ENCODE measurements at places on chromosomes 6 and 20.

GRCh38 chr6:101668496-101669030 is 275.1 kb downstream of the GRIK2 start:
- no peak for DNase-seq

DNA sequence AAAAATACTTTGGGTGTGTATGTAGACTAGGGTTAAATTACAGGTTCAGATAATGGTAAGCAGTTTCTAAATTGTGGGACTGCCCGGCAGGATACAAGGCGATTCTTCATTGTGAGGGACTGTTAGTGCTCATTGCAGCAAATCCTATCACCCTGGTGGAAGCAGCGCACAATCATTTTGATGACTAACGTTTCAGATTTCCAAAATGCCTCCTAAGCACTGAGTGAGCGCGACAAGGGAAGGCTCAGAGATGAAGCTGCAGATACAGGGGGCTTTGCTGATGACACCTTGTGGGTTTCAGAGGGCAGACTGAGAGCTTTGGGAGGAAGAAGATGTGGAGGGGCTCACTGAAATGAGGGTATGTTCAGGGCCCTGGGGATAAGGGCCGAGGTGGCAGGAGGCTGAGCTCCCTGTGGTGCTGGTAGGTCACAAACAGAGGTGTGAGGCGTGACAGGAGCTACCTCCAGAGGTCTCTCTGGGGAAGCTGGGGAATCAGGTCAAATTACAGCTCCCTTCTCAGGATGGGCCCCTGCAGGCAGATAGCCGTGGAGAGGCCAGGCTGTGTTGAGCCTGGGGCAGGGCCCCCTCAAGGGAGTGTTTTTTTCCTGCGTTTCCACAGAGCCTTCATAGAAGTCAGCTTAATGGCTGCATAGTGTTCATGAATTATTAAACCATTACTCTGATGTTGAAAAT is 84.5 kb upstream of the FYN start:
- DNase-seq, result no peak

GRCh38 chr20:6703047-6703446 is 64.4 kb upstream of the BMP2 start:
- no peak for DNase-seq

DNA sequence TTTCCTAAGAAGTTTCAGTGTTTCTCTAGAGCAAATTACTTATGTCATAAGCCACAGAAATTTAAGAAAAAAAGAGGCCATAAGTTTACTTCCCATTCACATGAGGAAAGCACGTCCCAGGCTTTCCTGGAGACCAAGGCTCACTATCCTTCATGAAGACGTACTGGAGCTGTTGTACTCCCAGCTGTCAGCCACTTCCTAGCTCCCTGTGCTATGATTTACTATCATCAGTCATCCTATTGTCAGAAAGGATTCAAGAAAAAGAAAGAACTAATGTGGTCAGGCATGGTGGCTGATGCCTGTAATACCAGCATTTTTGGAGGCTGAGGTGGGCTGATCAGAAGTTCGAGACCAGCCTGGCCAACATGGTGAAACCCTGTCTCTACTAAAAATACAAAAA is 337.4 kb upstream of the SOX4 start:
- no peak for DNase-seq

DNA sequence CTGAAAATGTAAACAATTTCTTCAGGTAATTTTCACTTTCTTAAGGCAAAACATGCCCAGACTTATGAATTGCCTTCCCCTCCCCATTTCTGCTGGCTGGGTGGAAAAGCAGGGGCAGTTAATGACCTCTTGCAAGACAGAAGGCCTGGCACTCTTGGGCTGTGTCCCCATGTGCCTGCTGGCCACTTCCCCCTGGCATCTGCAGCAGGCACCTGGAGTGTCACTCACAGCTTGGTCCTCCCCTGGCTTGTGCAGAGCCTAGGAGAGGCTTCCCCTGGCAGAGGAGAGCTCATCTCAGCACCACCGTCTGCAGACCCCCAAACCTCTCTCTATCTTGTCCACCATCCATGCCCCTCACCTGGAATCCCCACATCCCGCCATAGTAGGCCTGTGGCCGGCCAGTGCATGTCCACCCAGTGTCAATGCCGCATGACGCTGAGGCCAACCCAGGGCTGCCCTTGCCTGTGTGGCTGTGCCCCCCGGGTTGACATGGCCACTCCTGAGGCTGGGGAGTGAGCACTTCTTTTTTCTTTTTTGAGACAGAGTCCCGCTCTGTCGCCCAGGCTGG is 83.5 kb upstream of the SLC22A23 start:
- DNase-seq, result no peak

GRCh38 chr20:433300-433975 is 25.3 kb downstream of the RBCK1 start:
- no peak for DNase-seq

- no peak for DNase-seq
Measured at GRCh38 chr6:141426400-141426980, 706.2 kb upstream of the GJE1 start.

DNA sequence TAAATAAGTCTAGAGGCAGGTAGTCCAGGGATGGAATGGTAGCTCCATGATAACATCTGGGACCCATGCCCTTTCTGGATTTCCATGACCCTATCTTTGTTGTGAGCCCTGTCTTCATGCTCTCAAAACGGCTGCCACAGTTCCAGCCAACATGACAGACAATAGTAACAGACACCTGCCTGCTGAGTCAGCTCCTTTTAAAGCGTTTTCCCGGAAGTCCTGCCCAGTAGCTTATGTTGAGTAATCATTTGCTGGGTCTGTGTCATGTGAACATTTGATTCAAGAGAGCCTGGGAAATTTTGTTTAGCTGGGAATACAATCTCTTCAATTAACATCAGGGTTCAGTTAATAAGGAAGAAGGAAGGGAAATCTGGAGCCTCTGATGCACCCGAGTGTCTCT is 262.2 kb upstream of the SULF2 start:
- DNase-seq, result no peak

GRCh38 chr6:144077871-144078270 is 17.5 kb downstream of the SF3B5 start:
- DNase-seq, result no peak

DNA sequence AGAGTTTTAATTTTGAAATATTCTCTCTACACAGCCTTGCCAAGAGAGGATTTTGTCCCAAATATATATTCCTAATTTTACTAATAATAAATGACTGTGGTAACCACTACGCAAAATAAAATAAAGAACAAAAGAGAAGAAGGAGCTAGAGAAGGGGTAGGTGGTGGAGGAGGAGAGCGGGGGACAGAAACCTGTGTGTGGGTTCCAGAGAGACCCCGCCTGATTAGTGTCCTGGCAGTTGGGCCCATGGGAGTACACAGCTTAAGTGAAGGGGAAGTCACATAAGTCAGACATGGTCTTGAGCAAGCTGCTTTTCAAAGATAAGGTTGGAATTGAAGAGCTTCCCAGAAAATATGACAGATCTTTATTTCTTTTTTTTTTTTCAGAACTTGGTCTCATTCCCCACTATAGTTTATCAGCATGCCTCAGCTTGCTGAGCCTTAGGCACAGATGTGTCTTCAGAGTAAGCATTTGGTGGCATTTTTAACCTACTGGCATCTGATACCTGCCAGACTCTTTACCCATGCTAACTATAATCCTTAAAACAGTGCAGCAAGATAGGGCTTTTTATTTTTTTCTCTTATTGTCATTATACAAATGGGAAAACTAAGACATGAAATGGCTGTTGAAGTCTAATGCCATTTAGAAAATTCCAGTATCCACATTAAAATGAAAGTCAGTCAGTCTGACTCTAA is 9.6 kb upstream of the RHAG start:
- no peak for DNase-seq

- no peak for DNase-seq
Measured at GRCh38 chr6:144659202-144660182, 374.4 kb downstream of the UTRN start.

GRCh38 chr6:26627843-26628242 is 31.1 kb downstream of the ABT1 start:
- DNase-seq, result no peak

DNA sequence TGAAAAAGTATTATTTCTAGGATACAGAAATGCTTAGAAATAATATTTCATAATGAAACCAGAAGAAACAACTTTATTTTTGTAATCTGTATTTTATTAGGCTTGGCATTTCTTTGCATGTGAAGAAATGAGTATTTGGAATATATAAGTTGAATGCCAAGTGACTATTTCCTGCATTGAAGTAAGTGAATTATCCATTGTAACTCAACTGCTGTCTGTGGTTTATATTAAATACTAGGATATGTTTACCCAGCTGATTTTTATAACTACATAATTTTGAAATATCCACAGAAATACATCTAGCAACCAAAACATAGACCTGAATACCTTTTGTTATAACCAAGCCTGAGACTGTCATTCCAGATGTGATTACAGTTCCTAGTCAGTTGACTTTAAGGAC is 207.6 kb downstream of the THBS2 start:
- no peak for DNase-seq

DNA sequence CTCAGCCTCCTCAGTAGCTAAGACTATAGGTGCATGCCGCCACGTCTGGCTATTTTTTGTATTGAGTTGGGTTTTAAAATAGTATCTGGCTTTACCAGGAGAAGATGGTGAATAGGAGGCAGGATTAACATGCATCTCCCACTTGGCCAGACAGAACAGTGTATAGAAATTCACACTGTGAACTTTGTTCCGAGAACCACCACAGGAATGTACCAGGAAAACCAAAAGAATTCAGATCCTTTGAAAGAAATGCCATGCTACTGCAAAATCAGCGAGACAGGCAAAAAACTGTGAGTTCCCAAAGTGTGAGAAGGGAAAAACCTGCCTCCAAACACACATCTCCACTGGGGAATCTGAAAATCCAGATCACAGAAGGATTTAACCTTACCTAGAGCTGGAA is 327.6 kb downstream of the NKAIN2 start:
- DNase-seq, result no peak

DNA sequence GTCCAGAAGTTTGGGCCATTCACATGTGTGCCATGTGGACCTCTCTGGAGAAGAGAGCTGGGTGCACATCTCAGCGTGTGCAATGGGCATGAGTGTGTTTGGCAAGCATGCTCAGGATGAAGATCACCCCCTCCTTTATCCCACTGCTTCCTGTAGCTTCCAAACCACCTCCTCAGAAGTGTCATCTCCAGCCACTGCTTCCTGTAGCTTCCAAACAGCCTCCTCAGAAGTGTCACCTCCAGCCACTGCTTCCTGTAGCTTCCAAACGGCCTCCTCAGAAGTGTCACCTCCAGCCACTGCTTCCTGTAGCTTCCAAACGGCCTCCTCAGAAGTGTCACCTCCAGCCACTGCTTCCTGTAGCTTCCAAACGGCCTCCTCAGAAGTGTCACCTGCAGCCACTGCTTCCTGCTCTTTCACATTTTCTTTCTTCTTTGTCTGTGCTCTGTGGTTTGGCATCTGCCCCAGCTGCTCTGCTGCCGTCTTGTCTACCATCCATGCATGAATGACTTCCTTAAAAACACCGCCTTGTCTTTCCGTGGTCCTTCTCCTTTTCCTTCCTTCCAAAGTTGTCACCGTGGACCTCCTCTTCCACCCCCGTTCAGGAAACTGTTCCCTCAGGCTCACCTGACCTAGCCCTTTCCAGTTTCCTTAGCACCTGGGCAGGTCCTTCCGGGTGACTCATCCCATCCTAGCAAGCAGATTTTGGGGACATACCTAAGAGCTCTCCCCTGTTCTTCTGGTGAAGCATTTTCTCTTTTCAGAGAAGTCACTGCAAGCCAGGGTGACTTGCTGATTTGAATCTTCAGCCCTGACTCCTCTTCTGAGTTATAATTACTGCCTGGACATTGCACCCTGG is 43.5 kb upstream of the TIAM2 start:
- DNase-seq, result no peak

DNA sequence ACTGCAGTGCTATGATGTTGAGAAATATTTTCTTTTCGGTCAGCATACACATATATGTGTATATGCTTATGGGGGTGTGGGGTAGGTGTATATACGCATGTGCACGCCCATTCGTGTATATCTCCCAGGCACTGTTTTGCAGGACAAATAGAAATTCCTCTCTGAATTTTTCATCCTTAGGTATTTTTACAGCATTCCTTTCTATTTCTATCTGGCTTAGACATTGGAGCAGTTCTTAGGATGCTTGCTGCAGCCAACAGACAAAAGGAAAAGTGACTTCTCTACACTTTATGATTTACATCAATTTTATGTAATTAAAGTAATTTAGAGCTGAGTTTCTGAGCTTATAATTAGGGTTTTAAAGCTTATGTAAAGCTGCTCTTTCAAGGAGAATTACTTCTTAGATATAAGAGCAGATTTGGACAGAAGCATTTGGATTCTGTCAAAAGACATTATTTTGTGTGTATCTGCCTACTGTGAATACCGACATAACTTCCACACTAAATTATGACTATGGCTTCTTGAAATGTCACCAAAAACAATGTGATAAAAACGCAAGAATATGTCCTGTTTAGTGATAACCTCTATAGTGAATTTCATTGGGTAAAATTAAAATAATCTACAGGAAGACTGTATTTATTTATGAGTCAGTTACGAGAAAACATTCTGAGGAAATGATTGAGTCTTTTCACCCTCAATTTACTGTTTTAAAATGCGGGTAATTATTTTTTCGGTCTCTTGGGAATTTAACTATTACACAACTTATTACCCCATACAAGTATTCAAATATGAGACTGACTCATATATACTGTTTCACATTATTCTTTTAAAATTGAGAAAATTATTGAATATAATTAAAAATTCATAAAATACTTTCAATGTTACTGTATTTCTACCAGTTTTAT is 21.3 kb upstream of the CEP43 start:
- DNase-seq, result no peak

DNA sequence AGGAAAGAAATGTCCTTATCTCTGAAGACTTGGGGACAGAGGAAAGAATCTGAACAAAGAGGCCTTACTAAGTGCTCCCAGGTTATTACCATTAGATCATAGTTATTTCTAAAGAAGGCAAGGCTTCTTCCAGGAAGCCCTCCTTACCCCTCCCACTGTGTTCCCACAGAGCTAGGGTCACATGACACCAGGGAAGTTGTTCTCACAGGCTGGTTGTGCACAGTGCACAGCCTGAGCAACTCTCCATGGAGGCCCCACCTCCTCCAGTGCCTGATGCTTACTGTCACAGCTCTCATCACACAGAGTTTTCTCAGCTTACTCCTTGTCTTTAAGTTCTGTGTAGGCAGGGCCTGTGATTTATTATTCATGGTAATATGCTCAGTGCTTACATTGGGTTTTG is 68.9 kb upstream of the SCGN start:
- DNase-seq, result no peak

DNA sequence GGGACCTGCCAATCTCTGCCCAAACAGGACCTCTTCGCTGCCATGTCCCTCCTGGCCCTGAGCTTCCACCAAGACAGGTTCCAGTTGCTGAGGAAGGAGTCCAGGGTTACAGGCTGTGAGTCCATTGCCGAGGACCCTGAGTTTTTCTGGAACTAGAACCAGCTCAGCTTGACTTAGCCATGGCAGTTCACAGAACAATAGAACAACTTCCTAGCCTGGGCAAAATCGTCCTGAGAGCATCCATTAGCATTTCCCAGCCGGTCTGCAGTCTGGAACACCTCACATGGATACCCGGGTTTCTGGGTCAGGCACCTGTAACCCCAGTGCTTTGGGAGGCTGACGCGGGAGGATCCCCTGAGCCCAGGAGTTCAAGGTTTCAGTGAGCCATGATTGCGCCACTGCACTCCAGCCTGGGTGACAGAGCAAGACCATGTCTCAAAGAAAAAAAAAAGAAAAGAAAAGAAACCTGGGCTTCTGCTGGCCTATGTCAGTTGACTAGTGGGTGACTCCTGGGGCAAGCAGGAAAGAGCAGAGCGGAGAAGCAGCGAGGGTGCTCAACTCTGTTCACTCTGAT is 90.3 kb downstream of the TCP11 start:
- no peak for DNase-seq
